Right lung (tissue), 10 donors: ENCODE measurements at places on chromosomes 11 and 22. TPM values are rescaled to one million over a fixed set of nuclear protein-coding genes. Genes with fewer than 3 reads are reported as not detected.

- peak; percentile 26 for DNase-seq
These were observed 2.2 kb downstream of the RFPL2 start for GRCh38 chr22:32202539-32203180.

GAB4 gene
- not detected for polyA plus RNA-seq

LRRC74B gene
- 1.4 TPM for polyA plus RNA-seq

SLC25A1 gene
- polyA plus RNA-seq = 38.3 TPM

USP2 gene
- 5.5 TPM for polyA plus RNA-seq

DNA sequence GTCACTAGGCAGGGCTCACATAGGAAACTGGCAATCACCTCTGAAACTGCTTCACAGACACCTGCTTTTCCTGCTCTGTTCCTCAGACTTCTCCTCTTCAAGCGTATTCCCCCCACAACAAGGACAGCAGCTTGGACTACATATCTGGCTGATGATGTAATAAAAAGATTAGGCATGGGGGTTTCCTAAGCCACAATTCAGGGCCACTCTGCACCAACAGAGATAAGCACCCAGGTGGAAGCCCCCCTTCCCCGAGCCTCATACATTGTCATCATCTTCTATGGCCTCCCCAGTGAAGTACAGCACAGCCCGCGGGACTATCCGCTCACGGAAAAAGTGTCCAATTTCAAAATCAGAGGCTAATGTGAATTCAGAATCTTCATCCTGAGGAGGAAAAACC is 25.0 kb upstream of the PHLDA2 start:
- DNase-seq = no peak

GRCh38 chr11:120598517-120599257 is 87.1 kb downstream of the GRIK4 start:
- DNase-seq = no peak

SCO2 gene
- polyA plus RNA-seq = 2.0 TPM

DNA sequence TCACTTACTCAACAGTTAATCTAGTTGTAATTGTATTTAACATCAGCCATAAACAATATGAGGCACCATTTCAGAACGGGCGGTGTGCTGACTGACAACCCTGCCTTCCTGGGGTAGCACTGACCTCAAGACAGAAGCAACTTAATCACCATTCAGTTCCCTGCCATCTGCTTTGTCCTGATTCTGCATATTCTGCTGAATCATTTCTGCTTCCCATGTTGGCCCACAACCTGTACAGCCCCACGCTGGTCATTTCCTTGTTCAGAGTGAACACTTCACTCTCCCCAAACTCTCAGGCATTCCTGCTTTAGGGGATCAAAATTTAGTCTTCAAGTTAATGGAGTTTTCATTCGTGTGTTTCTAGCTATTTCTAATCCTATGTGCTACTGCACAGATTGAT is 132.3 kb upstream of the ZBED5 start:
- DNase-seq = no peak

DNA sequence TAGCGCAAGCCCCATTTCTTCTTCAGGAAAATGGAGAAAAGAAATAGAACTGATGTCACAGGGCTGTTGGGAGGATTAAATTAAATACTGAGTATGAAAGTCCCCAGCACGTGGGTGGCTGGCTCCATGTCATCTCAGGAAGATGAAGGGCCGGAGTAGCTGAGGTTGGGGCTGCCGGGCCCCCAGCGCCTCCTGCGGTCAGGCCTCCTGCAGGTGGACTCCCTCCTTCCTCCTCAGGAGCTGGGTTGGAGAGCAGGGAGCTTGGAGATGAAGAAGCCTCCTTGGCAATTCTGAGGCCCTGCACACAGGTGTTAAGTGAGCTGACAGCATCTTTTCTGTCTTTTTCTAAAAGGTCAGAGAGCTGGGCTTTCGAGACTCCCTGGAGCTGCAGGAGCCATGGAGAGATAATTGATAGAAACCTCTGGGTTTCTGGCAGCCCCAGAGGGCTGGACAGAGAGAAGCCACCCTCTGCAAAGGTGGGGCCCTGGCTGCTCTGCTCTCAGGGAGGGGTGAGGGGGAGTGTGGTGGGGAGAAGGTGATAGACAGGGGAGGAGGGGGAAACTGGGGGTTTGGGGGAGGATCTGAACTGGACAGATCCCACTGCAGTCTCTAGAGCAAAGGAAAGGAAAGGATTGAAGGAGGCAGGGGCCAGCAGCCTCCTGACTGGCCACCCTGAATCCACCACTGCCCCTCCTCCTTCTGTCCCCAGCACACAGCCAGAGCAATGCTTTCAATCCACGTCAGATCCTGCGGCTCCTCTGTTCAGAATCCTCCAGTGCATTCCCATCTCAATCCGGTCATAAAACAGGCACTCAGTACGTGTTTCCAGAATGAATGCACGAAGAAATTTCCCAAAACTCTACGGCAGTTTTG is 210.8 kb downstream of the CEP164 start:
- DNase-seq = no peak

FAM180B gene
- polyA plus RNA-seq = 0.24 TPM

GRCh38 chr11:2533587-2534133 is 88.9 kb downstream of the KCNQ1 start:
- peak; percentile 64 for DNase-seq

DNA sequence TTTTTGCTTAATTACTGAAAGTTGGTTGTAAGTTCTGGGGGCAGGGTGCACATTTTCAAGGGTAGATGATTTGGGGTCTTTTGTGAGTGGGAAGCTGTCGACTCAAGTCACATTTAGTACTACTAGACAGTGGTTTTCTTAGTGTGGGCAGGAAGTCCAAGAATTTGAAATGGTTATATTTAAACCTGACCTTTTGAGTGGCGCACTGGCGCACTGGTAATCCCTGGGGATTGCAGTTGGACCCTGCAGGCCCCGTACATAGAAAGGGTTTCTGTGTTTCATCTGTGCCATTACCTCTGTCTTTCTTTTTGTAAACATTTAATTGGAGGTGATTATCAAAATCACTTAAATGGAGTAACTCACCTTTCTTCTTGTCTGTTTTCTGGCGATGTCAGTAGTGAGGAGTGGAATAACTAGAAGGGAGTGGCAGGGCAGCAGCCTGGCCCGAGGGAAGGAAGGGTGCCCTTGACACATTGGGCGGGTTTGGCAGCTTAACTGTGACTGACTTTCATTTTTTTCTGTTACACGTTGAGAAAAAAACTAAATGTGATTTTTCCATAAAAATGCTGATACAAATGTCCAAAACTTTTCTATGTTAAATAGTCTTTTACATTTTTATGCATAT is 101.8 kb upstream of the GAL start:
- no peak for DNase-seq

GRCh38 chr11:33855500-33855899 is 36.4 kb downstream of the LMO2 start:
- no peak for DNase-seq

- DNase-seq = no peak
These were observed 600.1 kb upstream of the KIRREL3 start for GRCh38 chr11:127600674-127601073.

DNA sequence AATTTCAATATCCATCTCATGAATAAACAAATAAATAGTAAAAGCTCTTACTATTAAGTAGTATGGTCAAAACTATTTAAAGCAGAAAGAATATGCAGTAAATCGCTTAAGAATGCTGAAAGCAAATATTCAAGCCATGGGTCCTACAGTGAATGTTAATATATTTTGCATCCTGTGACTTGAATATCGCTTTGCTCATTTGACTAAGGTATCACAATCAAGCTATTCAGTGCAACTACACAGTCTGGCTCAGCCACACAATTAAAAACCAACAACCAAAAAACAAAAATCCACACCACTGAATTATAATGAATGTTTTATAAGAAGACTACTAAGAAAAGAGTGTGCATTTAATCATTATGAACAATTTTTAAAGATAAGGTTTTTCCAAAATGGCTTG is 45.3 kb downstream of the RAB6A start:
- no peak for DNase-seq

MTA2 gene
- polyA plus RNA-seq = 103 TPM

- no peak for DNase-seq
These were observed 89.7 kb upstream of the CSNK2A3 start for GRCh38 chr11:11442791-11443190.

DNA sequence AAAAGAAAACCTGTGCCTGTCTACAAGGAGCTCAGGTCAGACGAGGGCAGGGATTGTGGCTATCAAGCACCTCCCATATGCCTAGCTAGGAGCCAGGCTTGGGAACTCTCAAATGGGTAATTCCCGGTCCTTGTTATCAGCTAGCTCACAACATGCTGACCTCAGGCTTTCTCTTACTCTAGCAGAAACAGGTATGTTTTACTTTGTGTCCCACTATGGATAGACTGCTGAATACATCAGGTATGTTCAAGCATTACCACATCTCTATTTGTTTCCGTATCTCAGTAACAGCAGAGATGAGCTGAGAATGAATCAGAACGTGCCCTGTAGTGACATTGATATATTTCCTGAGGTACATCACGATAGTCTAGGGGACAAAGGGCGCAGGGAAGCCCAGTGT is 29.4 kb downstream of the SHISA8 start:
- no peak for DNase-seq

DNA sequence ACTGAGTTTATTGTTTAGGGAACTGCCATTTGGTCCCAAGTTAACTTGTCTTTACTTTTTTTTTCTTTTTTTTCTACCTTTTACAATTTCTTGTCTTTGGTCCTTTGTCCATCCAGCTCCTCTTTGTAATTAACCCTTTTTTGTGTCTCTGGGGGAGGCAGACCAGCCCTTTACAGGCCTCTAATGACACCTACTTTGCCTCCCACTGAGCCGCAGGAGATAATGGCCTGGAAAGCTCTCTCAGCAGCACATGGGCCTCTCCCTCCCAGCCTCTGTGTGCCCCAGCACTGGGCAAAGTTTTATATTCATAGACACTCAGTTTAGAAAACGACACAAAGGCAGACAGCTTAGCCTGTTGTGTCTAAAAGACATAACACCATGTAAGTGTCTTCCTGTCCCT is 480.4 kb downstream of the SOX6 start:
- DNase-seq = no peak

SMC1B gene
- polyA plus RNA-seq = 0.23 TPM

OR56A1 gene
- polyA plus RNA-seq = not detected

GRCh38 chr11:57056735-57057134 is 68.0 kb downstream of the OR5AK2 start:
- no peak for DNase-seq

CNTN5 gene
- 0.12 TPM for polyA plus RNA-seq

- DNase-seq = no peak
These were observed 48.2 kb downstream of the GLYATL2 start for GRCh38 chr11:58796333-58796732.

ZFTA gene
- polyA plus RNA-seq = 38.4 TPM

DNA sequence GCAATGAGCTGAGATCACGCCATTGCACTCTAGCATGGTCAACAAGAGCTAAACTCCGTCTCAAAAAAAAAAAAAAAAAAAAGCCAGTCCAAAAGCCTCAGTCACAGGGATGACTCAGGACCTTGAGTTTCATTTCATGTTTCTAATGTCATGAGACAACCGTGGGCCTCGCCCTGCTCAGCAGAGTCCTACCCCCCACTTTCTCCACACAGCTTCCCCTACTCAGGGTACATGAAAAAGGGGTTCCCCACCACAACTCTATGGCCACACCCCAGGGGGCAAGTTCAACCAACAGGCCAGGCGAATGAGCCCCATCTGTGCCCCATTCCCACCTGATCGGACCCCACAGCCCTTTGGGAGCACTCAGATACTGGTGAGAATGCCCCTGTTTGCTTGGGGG is 24.3 kb upstream of the ADA2 start:
- no peak for DNase-seq

- no peak for DNase-seq
These were observed 160.4 kb downstream of the MYO18B start for GRCh38 chr22:25902402-25902801.

PHETA2 gene
- 12.7 TPM for polyA plus RNA-seq

DNA sequence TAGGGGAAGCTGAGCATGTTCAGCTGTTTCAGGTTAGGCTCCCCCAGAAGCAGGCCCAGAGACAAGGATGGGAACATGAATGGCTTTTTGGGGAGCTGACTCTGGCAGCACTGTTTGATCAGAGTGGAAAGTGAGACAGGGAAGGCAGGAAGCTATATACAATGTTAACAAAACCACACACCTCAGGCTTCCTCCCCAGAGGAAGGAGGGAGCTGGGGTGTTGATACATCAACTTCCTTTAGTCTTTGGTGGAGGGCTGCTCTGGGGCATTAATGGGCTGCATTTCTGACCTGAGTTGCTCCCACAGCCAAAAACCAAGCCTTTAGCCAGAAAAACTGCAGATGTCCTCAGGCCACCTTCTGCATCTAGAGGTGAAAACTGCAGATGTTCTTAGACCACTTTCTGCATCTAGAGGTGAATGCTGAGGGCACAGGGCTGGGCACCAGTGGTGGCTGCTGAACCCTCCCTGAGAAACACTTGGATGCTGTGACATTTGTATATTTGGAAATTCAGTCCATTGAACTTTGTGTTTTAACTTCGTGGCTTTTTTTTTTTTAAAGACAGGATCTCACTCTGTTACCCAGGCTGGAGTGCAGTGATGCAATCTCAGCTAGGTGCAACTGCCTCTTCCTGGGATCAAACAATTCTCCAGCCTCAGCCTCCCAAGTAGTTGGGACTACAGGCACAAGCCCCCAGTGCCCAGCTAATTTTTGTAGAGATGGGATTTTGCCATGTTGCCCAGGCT is 49.9 kb downstream of the KIAA1671 start:
- no peak for DNase-seq

- DNase-seq = no peak
These were observed 31.2 kb downstream of the GAB2 start for GRCh38 chr11:78386215-78386941.

ANAPC15 gene
- polyA plus RNA-seq = 36.4 TPM

POU2AF2 gene
- 0.15 TPM for polyA plus RNA-seq

DNA sequence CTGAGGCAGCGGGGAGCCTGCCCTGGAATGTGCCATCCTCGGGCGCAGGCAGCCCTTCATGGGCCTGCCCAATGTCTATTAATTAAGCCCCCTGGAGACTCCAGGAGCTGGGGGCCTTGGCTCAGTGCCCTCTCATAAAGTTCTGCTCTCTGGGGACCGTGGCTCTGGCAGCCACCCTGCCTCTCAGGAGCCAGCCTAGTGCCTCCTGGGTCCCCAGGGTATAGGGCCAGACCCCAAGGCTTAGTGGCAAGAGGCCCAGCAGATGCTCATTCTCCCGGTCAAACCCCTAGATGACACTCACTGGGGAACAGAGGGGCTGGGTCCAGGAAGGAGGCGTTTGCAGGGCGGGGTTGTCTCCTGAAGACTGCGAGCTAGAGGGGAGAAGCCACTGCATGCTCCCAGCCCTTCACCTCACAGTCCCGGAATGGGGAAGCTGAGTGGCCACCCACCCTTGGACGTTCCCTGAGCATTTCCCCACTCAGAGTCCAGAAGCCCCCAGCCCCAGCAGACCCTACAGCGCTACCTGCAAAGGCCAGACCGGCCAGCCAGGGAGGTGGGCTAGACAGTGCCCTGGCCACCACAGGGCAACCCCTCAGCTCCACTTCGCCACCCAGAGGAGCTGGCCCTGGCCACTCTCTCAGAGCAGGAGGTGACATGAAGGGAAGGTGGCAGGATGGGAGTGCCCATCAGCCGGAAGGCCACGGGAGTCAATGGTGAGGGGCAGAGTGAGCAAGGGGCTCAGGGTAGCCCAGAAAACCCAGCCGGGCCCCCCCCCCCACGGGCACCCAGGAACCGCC is 83.0 kb downstream of the CDKN1C start:
- no peak for DNase-seq

OR8H3 gene
- not detected for polyA plus RNA-seq
